Central memory CD4-positive, alpha-beta T cell (primary cell): ENCODE measurements at places on chromosomes 1 and 21.
A peak's percentile ranks its signal among the peaks of the same experiment; 100 is the strongest.

DNA sequence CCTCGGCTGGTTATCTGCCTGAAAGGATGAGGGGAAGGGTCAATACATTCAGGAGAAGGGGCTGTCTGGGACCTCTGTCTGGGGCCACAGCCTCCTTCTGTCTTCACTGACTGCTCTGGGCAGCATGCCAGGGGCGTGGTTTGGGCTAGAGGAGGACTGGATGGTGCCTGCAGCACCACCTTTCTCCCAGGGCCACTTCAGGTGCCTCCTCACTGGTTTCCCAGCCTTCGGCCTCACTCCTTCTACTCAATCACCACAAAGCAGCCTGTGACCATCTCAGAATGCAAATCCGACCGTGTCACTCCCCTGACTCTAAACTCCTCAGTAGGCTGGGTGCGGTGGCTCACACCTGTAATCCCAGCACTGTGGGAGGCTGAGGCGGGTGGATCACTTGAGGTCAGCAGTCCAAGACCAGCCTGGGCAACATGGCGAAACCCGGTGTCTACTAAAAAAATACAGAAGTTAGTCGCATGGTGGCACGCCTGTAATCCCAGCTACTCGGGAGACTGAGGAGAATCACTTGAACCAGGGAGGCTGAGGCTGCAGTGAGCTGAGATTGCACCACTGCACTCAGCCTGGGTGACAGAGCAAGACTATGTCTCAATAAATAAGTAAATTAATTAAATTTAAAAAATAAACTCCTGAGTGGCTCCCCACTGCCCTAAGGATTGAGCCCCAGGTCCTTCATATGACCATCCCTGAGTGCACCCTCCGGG lies 50.1 kb upstream of the ECE1 start:
- DNase-seq = no peak

- DNase-seq = no peak
These were observed 4.5 kb upstream of the CRABP2 start for GRCh38 chr1:156709757-156710489.

GRCh38 chr1:69993810-69994209 lies 211.6 kb downstream of the LRRC40 start:
- DNase-seq = no peak

GRCh38 chr1:31027693-31028526 lies 37.6 kb downstream of the PUM1 start:
- DNase-seq = no peak

GRCh38 chr1:192552760-192553191 lies 22.8 kb upstream of the RGS1 start:
- DNase-seq = peak; percentile 21

- no peak for DNase-seq
These were observed 48.1 kb downstream of the SPATA46 start for GRCh38 chr1:162328512-162328911.

- DNase-seq = no peak
These were observed 38.2 kb downstream of the DMAP1 start for GRCh38 chr1:44251486-44251885.

DNA sequence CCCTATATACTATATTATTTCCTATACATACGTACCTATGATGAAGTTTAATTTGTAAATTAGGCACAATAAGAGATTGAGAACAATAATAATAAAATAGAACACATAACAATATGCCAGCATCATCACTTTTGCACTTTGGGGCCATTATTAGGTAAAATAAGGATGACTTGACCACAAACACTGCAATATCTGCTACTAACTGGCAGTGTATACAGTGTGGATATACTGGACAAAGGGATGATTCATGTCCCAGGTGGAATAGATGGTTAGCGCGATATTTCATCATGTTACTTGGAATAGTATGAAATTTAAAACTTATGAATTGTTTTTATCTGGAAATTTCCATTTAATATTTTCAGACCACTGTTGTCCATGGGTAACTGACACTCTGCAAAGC lies 35.4 kb upstream of the TXLNA start:
- DNase-seq = no peak

DNA sequence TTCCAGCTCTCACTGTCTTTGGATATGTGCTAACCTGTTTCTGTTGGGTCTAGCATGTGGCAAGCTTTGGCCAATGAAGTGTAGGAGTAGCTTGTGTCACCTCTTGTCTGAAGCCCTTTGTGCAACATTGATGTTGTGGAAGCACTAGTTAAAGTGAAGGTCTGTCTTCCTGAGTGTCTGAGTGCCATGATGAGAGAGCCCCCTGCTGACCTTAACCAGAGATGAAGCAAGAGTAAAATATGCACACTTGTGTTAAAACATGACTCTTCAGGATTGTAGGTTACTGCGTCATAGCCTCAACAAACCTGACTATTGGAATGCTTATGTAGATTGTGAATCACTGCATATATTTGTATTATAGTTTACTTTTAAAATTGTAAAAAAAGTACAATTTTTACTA lies 103.7 kb downstream of the NCAM2 start:
- DNase-seq = no peak

DNA sequence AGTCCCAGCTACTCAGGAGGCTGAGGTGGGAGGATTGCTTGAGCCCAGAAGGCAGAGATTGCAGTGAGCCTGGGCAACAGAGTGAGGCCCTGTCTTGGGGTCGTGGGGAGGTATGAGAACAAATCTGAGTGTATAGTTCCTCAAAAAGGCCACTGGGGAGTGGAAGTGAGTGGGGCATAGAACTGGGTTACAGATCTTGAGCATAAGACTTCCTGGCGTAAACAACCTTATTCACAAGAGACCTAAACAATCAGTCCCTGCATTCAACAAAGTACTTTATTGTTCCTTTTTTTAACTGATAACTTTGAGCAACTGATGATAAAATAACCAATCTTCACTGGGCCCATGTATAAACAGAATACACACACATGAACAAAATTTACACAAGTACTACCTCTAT lies 72.7 kb upstream of the MUTYH start:
- DNase-seq = no peak

GRCh38 chr1:231414260-231415016 lies 7.6 kb downstream of the EGLN1 start:
- no peak for DNase-seq

DNA sequence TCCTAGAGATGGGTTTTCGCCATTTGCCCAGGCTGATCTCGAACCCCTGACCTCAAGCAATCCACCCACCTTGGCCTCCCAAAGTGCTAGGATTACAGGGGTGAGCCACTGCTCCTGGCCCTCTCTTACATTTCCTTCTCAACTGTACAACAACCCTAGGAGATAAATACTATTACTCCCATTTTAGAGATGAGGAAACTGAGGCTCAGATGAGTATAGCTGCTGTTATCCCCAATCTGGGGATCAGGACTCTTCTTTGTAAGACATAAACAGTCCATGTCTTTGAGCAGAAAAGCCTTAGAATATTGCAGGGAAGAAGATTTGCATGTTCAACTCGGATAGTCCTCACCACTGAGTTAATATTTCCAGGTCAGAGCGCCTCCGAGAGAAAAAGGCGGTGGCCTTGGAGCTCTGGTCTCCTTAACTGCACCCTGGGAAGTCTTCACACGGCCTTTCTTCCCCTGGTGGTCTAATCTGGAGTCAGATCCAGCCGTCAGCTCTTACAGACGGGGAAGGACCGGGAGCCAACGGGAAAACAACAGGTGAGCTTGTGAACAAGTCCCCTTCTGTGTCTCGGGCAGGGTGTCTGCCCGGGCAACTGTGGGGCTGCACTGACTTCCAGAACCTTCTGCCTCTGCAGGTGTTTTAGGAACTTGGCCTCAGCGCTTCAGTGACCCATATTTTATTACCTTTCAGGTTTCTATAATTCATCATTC lies 5.9 kb upstream of the OLIG1 start:
- no peak for DNase-seq

GRCh38 chr1:51950701-51951100 lies 39.8 kb downstream of the RAB3B start:
- no peak for DNase-seq

- DNase-seq = peak; percentile 11
These were observed 133.4 kb downstream of the COP1 start for GRCh38 chr1:176073524-176074157.

DNA sequence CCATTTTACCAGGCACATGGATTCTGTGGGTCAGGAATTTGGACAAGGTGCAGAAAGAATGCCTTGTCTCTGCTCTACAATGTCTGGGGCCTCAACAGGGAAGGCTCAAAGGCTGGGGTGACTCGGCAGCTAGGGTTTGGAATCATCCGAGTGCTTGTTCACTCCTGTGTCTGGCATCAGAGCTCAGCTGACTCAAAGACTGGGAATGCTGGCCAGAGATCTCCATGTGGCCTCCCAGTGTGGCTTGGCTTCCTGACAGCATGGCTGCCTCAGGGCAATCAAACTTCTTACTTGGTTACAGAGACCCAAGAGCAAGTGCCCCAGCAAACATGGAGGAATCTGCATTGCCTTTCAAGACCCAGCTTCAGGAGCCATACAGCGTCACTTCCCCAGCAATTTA lies 110.5 kb downstream of the TOMM20 start:
- DNase-seq = no peak

- peak; percentile 9 for DNase-seq
These were observed 27.7 kb downstream of the STYXL2 start for GRCh38 chr1:167121375-167122120.

- DNase-seq = no peak
These were observed 10.7 kb downstream of the SCCPDH start for GRCh38 chr1:246734866-246735265.

- no peak for DNase-seq
These were observed 18.7 kb downstream of the HNRNPR start for GRCh38 chr1:23325393-23325792.

GRCh38 chr1:50180367-50180766 lies 71.6 kb downstream of the ELAVL4 start:
- DNase-seq = no peak

GRCh38 chr21:44286086-44286715 lies 525 bp downstream of the AIRE start:
- no peak for DNase-seq

GRCh38 chr1:19967808-19968207 lies 11.6 kb downstream of the PLA2G2A start:
- no peak for DNase-seq

DNA sequence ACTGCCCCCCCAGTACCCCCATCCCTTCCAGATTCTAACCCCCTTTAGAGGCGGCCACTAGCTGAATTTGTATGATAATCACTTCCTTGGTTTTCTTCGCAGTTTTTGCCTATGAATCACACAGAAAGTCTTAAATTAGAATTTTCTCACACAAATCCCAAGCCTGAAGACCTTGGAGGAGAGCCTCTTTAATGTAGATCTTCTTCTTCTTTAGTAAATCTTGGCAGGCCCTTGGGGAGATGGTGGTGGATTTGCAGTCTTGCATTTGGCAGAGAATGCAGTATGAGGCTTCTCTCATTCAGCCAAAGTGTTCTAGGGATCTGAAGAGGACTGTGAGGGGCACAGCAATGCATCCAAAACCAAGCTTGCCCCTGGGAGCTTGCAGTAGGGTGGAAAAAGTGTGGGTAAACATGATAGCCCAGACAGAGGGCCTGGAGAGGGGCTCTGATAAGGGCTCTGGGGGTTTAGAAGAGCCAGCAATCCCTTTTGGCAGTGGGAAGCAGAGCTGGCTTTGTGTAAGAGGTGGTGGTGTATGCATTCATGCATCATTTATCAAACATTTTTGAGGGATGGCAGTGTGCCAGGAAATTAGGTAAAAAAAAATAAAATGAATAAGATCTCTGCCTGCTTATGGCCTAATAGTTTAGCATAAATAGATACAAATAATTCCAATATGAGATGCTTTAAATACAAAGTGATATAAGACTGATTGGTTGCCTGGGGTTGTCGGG lies 7.7 kb upstream of the CDC42 start:
- no peak for DNase-seq

- DNase-seq = peak; percentile 17
These were observed 117.5 kb upstream of the HOOK1 start for GRCh38 chr1:59697150-59697800.

- no peak for DNase-seq
These were observed 898 bp downstream of the C1orf174 start for GRCh38 chr1:3898994-3899753.

GRCh38 chr21:20760221-20760620 lies 238.0 kb upstream of the NCAM2 start:
- DNase-seq = no peak

DNA sequence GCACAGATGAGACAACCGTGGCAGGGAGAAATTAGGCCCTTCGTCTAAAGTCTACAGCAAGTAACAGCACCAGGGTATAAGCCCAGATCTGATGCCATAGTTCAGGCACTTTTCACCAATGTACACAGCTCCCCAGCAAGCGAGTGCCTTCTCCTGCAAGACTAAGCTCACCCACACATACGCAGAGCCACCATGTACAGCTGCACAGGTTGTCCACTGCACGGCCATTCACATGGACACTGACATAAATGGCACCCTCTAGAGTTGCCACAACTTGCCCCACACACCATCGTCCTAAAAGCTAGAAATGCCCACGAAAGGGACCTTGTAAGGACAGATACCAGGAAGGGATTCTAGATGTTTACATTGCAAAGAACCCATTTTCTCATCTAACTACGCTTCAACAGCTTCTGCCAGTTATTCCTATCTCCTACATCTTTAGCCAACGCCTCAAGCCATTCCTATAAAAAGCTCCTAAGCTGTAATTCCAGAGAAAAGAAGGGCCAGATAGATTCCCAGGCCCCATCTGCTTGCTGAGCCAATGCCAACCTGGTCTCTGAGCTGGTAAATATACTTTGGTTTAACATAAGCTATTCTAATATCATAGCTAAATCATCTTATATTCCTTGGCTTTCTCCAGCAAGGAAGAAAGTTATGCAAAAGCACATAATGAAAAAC lies 174.0 kb upstream of the KAZN start:
- DNase-seq = no peak

DNA sequence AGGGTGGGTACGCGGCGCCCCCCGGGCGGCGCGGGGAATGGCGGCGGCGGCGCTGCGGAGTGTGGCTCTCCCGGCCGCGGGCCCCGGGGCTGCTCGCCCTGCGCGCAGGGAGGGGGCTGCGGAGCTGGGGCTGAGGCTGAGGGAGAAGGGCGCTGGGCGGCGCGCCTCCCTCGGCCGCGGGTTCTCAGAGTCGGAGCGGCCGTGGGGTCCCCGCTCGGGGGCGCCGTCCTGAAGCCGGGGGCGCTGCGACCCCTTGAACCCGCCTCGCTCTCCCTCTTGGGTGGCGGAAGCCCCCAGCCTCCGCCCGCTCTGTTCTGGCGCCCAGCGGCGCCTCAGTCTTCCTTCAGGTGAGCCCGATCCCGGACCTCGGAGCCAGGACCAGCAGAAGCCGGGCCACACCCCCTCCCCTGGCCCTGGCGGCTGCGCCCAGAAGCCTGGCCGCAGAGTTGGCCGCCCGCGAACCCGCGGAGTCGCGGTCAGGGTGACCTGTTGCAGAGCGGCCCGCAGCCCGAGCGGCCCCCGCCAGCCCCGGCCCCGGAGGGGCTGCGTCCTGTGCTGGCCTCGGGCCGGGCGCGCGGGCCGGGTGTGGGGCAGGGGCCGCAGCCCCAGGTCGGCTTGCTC lies 532 bp downstream of the RALGPS2 start:
- peak; percentile 14 for DNase-seq

DNA sequence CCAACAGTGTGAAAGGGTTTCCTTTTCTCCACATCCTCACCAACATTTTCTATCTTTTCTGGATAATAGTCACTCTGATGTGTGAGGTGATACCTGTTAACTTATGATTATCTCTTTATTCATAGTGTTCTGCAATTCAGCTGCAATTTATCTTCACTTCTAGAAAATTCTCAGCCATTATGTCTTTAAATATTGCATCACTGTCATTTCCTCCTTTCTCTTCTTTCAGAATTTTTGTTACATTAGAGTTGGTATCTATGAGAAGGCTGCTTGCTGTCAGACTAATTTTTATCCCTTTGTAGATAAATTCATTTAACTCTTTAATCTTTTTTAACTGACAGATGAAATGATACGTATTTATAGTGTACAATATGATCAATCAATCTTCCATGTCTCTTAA lies 30.5 kb upstream of the ATF3 start:
- DNase-seq = no peak
